Adrenal gland (tissue), 19 donors: ENCODE measurements at places on chromosomes 1 and 21. TPM values are rescaled to one million over a fixed set of nuclear protein-coding genes. Genes with fewer than 3 reads are reported as not detected.

The IVNS1ABP gene
- polyA plus RNA-seq, result 30.2 TPM

- peak; percentile 87 for DNase-seq
- peaks cover 57% of the 10 kb centered on the region for H3K36me3 ChIP-seq
- H3K4me3 ChIP-seq, result no peak overlapping the region
These were observed 14.3 kb downstream of the NADK start for GRCh38 chr1:1763657-1764621.

GRCh38 chr1:170734412-170735175 lies 70.7 kb downstream of the PRRX1 start:
- H3K4me3 ChIP-seq, result no peak overlapping the region
- H3K4me1 ChIP-seq, result no peaks in the 10 kb centered on the region
- DNase-seq, result no peak
- H3K36me3 ChIP-seq, result no peaks in the 10 kb centered on the region

The F3 gene
- 34.3 TPM for polyA plus RNA-seq

DNA sequence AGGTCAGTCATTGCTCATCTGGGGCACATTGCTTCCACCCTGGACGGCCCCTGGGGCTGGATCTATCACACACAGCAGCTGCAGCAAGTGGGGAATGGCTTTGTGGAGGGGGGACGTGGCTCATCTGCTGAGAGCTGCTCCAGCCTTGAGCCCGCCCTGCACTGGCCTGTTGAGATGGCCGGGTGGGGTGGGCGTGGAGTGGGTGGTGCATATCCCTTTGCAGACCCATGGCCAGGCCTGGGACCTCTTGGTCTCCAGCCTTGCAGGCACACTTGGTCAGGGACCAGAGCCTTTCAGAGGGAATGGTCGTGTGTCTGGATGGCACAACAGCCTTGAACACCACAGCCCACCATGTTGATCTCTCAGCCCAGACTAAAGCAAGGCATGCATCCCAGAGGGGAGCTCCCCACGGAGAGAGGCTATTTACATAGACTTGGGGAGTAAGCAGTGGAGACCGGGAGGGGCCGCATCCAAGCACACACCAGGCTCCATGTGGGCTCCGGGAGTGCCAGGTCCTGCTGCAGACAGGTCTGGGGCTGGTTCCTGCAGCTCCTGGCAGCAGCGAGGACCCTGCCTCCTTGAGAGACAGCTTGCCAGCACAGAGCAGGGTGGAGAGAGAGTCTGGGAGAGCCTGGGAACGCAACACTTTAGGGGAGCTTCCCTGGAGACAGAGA lies 52.8 kb upstream of the SELENON start:
- H3K36me3 ChIP-seq, result no peaks in the 10 kb centered on the region
- H3K27me3 ChIP-seq, result no peaks in the 10 kb centered on the region
- H3K27ac ChIP-seq, result no peak overlapping the region

GRCh38 chr1:20095564-20096434 lies 23.5 kb downstream of the PLA2G2D start:
- H3K36me3 ChIP-seq, result no peaks in the 10 kb centered on the region
- H3K27ac ChIP-seq, result no peak overlapping the region
- no peaks in the 10 kb centered on the region for H3K4me1 ChIP-seq
- H3K4me3 ChIP-seq, result no peak overlapping the region
- no peak for DNase-seq
